ENCODE measurements at places on chromosomes 3 and 15.

GRCh38 chr15:50783411-50783810, 17.9 kb upstream of the SPPL2A start:
- no peak for DNase-seq

DNA sequence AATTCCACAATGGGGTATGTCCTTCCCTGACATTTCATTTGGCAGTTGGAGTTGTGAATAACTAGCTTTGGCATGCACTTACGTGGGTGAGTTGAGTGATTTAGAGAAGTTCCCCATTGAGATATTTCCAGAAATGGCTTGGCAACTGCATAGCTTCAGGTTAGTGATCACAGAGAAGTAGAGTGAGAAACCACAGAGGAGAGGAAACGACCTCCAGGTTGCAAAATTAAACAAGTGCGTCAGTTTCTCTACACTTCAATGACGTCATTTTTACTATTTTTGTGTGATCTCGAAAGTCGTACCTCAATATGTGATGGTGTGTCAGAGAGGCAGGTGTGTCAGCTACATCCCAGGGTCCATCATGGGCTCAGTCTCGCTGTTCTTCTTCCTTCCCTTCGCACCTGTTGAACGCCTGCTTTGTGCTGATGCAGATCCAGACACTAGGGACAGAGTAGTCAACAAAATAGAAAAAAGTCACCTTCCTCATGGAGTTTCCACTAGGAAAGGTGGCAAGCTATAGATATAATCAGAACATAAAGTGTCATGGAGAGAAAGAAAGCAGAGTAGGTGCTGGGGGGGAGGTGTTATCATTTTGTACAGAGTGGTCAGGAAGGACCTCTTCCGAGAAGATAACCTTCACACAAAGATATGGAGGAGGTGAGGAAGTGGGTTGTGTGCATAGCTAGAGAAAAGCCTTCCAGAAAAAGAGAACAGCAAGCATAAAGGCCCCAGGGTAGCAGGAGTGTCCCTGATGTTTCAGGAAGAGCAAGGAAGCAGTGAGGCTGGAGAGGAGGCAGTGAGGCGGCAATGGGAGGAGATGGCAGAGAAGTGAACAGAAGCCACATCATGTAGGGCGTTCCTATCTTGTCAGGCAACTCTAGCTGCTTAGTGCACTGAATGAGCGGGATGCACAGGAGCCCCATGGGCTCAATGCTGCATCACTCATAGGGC, 75.6 kb downstream of the MCTP2 start:
- DNase-seq = no peak

DNA sequence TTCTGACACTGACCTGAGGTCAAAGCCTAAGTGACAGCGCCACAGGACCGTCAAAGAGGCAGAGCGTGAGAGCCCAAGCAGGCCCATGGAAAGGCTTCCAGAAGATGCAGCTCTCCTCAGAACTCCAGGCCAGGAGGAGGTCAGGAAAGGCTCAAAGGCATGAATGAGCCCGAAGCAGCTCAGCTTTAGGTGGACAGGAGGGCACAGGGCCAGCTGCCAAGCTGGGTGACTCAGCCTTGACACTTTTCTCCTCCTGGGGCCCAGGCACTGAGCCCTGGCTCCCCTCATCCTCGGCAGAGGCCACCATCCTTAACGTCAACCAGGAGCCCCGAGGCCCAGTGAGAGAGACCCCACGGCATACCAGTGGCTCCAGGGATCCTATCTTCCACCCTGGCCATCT, 62.9 kb downstream of the ADCY5 start:
- DNase-seq = peak; percentile 67

GRCh38 chr15:63678393-63678792, 81.2 kb downstream of the FBXL22 start:
- no peak for DNase-seq

GRCh38 chr15:51076524-51077220, 18.0 kb downstream of the TNFAIP8L3 start:
- DNase-seq = no peak

DNA sequence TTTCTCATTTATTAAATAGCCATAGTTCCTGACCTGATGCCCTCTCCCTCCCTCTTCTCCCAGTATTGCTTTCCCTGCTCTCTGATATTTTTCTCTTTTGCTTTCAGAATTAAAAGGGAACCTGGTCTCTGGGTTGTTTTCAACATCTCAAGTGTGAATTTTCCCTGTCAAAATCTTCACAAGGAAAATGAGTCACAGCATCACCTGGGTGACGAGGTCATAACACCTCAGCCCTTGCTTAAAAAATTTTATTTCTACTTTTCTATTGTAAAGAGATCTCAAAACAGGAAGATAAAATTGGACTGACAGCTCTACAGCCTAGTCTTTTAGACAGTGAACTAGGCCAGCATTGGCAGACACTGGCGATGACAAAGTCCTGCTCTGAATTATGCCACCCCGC, 40.1 kb downstream of the GAP43 start:
- DNase-seq = no peak

- DNase-seq = peak; percentile 21
Observed at GRCh38 chr15:94312946-94313345, 81.6 kb downstream of the MCTP2 start.

- no peak for DNase-seq
Observed at GRCh38 chr3:7953449-7954014, 548.1 kb upstream of the LMCD1 start.

- DNase-seq = no peak
Observed at GRCh38 chr15:95742836-95743235, 587.7 kb upstream of the NR2F2 start.

DNA sequence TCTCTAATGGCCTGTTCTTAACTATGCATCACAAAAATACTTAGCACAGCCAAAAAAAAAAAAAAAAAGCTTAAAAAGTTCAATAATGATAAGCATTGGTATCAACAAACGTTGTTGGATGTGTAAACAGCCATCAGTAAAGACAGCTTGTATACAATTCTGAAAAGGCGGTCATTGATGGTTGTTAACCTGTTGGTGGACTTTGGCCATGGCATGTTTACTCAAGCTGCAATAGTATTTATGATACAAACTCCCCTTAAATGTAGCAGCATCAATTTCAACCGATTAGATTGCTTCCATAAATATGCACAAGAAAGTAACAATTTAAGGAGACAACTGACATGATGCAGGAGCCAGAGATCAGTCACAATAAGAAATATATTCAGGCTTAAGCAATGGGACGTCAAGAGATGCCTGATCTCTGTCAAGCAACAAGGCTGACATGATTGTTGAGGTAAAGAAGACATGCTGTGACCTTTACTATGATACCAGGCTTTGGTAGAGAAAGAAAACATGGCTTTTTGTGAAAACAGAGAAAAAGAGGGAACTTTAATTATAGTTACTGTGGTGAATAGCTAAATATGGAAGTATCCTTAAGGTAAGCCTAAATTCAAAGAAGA, 14.2 kb upstream of the SLC7A14 start:
- no peak for DNase-seq

- DNase-seq = no peak
Observed at GRCh38 chr15:72161361-72162132, 36.0 kb downstream of the GRAMD2A start.

- peak; percentile 5 for DNase-seq
Observed at GRCh38 chr3:195709676-195710085, 11.1 kb upstream of the MUC20 start.

GRCh38 chr3:69646287-69647067, 92.8 kb upstream of the MITF start:
- no peak for DNase-seq

DNA sequence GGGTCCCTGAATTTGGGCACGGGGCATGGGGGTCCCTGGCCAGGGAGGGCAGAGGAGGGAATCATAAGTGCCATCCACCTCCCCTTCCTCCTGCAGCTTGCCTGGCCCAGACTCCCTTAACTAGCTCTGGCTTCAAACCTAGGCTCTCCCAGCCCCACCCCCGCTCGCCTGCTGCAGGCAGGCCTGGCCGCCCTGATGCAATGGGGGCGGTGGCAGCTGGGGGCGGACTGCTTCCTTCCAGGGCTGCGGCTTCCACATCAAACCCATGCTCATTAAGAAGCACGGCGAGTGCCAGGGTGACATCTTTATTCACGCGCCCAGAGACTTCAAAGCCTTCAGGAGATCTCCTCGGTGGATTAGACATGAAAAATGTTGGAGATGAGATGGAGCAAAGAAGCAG, 123.1 kb downstream of the TPRA1 start:
- DNase-seq = no peak

GRCh38 chr3:194857469-194858113, 171.9 kb downstream of the FAM43A start:
- peak; percentile 39 for DNase-seq

- no peak for DNase-seq
Observed at GRCh38 chr3:127439621-127440020, 150.9 kb downstream of the TPRA1 start.
